NCI-H1092 (cell line): ENCODE measurements at places on chromosomes 12 and 14.
A peak's percentile ranks its signal among the peaks of the same experiment; 100 is the strongest.

DNA sequence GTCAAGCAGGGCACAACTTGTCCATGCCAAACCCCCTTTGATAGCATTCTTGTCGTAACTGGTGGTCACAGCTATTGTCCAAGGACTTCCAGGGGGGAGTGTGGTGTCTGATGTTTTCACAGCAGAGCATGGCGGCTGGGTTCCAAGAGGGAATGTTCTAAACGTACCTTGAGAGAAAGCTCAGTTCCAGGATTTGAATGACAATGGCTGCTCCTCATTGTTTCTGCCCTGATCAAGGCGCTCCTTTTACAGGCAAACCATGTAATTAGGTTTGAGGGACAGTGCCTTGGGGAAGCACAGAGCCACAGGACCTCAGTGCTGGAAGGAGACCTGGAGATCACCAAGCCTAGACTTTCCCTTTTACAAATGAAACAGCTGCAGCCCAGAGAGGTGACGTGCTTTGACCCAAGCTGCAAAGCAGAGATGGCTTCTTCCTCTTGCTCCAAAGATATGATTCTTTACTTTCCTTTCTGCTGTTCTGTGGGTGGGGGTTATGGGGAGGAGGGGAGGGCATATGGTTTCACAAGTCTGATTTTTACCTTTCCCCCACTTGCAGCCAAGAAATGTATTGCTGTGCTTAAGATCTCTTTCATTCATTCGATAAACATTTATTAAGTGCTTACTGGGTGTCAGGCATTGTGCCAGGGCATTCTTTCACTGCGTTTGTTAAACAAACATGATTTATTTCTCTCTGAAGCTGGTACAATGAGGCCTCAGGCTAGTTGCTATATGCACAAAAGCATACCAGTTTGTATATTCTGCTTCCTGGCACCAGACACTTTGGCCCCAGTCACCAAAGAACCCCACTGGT lies 172.8 kb downstream of the KTN1 start:
- no peak for DNase-seq

- DNase-seq, result no peak
These were observed 83.3 kb downstream of the CCER1 start for GRCh38 chr12:90871726-90872096.

- peak; percentile 28 for DNase-seq
These were observed 178.6 kb downstream of the ADGRD1 start for GRCh38 chr12:131132118-131132892.

GRCh38 chr14:24964048-24964447 lies 85.9 kb downstream of the STXBP6 start:
- no peak for DNase-seq

DNA sequence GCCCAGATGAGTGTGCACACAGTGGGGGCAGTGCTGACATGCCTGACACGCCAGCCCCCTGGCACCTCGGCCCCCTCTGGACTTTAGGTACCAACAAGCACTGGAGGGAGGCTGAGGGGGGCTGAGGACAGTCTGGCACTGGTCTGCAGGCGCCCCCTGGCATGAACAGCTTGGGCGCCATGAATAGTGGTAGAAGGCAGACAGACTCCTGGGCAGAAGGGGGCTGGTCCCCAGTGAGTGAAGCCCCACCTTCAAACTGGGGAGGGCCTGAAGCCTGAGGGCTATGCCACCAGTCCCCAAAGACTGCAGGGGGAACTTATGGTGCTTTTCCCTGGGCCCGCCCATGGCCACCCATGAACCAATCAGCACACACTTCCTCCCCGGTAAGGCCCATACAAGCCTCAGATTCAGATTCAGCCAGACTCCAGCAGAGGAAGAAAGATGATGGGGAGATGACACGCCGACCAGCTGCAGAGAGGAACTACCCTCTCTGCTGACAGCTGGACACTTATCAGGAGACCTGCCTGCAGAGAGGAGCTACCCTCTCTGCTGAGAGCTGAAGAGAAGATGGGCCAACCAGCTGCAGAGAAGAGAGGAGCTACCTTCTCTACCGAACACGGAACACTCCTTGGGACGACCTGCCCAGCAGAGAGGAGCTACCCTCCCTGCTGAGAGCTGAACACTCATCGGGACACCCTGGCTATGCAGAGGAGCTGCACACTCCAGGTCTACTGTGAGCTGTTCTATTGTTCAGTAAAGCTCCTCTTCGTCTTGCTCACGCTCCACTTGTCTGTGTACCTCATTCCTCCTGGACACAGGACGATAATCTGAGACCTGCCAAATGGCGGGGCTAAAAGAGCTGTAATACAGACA lies 324.5 kb downstream of the PCNX1 start:
- no peak for DNase-seq

GRCh38 chr12:76552343-76552938 lies 7.1 kb downstream of the OSBPL8 start:
- DNase-seq, result no peak

GRCh38 chr14:101775826-101776225 lies 14.3 kb downstream of the PPP2R5C start:
- DNase-seq, result no peak

GRCh38 chr12:122646517-122647217 lies 56.5 kb downstream of the HCAR2 start:
- DNase-seq, result no peak

GRCh38 chr12:52222692-52223091 lies 10.4 kb upstream of the KRT7 start:
- no peak for DNase-seq
